ENCODE measurements at places on chromosomes 6 and 20. TPM values are rescaled to one million over a fixed set of nuclear protein-coding genes. Genes with fewer than 3 reads are reported as not detected.

- peak; percentile 80 for DNase-seq
Observed at GRCh38 chr20:57628047-57628961, 8.1 kb upstream of the ZBP1 start.

The PRPH2 gene
- total RNA-seq = 0.38 TPM

The BPIFB4 gene
- not detected for total RNA-seq

DNA sequence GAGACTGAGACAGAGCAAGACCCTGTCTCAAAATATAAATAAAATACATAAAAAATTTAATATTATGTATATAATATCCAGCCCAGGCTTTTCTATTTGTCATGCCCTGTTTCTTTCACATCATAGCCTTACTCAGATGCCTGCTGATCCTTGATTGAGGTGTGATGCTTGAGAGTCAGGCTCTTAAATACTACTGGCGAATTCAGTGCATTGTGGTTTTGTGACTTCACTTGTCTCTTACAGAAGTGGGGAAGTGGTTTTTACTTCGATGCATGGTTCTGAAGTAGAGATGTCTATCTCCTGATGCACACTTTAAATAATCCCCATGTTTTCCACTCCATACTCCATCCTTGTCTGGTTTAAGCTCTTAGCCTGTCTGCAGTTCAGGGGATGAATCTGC is 29.1 kb downstream of the ASXL1 start:
- DNase-seq = no peak

DNA sequence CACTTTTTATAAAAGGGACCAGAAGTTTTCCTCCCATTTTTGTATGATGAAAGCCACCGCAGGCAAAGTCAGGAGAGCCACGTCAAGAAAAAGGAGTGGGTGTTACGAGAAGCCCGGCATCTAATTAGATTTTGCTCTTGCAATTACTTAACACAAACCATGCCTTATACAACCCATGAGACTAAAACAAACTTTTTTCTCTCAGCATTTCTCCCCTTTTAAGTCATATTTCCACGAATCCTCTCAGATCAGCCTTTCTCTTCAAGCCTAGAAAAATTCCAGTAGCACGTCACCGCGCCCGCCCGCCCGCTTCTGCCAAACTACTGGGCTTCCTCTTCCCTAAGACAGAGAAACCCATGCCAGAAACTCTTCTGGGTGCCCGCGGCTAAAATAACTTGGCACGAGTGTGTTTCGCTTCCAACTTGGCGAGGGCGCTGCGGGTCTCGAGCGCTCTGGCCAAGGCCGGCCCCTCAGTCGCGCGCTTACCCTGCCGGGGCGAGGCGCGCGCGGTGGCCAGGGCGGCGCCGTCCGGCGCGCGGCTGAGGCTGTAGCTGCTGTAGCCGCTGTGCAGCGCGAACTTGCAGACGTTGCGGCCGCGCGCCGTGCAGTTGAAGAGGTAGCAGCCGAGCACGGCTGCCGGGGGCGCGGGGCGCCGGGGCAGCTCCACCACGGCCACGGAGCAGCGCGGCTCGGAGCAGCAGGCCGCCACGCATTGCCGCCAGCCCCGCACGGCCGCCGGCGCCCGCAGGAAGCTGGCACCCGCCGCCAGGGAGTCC is 1.0 kb downstream of the LRP11 start:
- DNase-seq = peak; percentile 75

The PRIM2 gene
- total RNA-seq = 17.1 TPM

DNA sequence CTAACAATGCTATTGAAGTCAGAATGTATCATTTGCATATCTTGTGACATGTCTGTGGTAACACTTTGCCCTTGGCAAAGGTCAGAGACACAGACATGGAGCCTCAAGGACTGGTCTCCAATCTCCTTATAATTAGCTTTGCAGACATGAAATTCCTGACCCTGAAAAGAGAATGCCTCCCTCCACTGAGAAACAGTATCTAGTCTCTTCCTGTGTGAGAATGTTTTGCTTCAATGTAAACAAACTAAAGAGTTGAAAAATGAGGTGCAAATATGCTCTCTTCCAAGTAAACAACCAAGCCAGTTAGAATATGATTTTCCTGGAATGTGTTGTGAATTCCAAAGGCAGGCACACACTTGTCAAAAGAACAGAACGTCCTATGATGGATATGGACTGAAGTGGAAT is 407.1 kb upstream of the MARCKS start:
- DNase-seq = no peak

DNA sequence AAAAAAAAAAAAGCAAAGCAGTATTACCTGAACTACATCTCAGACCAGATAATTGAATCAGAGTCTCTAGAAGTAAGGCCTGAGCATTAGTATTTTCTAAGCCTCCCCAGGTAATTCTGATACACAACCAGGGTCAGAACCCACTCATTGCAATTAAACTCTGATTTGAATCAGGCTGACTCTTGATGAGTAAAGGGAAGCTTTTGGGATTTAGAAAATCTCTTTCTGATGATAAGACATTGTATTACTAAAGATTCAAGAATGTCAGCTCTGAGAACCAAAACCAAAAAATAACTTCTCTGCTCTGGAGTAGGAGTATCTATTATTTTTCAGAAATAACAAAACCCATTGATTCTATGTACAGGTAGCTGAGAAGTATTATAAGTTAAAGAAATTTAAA is 100.1 kb upstream of the COL21A1 start:
- no peak for DNase-seq

DNA sequence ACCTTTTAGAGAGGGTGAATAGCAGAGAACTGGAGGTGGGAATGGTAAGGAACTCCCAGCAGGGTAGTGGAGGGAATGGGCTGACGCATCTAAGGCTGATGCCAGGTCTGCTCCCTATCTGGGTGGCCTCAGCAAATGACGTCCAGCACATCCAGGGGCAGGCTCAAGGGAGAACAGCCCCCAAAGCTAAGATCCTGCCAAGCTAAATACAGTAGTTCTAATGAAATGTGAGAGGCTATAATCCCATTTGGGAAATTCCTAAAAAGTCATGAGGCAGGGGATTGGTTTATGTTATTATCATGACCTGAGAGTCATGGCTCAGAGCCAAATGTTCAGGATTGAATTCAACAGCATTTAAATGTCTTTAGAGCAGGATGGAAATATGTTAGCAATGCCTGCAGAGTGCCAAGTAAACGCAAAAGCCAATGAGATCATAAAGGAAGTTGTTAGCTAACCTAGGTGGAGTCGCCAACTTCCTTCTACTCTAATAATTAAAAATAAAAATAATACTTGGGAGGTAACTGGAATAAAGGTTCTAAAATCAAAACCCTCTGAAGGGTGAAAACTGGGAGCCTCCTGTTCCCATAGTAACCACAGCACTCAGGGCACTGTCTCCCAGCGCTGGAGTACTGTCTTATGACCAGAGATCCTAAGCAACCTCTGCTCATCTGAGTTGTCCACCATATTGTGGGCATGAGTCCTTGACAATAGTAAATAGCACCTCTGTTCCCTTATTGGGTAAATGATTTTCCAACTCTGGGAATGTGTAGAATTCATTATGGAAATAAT is 34.8 kb downstream of the IYD start:
- DNase-seq = peak; percentile 95

- DNase-seq = no peak
Observed at GRCh38 chr6:148317051-148317450, 25.6 kb upstream of the SASH1 start.

The HLA-B gene
- 258 TPM for total RNA-seq

The STXBP5 gene
- 17.1 TPM for total RNA-seq

The BANF2 gene
- total RNA-seq = not detected

- no peak for DNase-seq
Observed at GRCh38 chr6:69915346-69915745, 49.0 kb downstream of the COL19A1 start.

The MMP24 gene
- 0.13 TPM for total RNA-seq

GRCh38 chr6:42783876-42784642 is 2.2 kb downstream of the BICRAL start:
- DNase-seq = peak; percentile 25

DNA sequence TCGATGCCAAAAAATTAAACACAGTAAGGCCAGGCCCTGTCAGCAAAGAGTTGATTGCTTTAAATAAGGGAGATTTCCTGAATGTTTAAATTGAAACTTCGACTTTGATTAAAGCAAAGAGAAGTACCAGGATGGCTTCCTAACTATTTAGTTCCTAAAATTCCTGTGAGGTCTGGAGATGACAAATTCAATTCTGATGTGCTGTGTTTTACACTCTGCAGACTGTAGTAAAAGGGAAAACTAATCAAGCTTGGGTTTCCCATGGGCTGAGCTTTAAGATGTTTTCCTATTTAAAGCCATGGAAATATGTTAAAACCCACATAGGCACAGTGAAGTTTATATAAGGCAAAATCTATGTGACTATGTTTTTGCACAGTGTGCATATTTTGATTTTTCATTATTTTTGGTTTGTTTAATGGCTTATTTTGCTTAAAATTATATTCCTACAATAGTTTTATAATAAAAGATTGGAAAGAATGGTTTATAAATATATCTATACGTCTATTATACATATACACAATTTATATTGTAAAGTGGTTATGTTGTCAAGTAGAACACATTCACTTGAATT is 198.5 kb upstream of the EYA4 start:
- no peak for DNase-seq

GRCh38 chr6:33983109-33983716 is 162.7 kb downstream of the GRM4 start:
- DNase-seq = peak; percentile 24

GRCh38 chr6:33199687-33200218 is 712 bp downstream of the RXRB start:
- no peak for DNase-seq

The ALDH8A1 gene
- total RNA-seq = 0.25 TPM

DNA sequence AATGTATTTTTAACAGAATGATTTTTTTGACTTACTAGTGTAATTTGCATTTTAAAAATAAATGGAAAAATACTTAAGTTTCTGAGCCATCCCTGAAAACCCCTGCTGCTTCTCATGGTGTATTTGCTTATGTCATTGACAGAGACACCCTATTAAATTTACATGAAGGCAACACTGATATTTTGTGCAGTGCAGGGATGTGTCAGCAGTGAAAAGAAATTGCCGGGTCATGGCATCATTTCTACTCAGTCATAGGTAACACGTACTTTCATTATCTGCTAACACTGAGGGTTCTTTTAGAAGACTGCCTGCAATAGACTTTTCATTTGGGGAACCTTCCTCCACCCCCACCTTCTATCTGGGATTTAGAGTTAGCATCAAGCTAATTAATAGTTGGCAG is 136.7 kb upstream of the RNF217 start:
- DNase-seq = no peak

DNA sequence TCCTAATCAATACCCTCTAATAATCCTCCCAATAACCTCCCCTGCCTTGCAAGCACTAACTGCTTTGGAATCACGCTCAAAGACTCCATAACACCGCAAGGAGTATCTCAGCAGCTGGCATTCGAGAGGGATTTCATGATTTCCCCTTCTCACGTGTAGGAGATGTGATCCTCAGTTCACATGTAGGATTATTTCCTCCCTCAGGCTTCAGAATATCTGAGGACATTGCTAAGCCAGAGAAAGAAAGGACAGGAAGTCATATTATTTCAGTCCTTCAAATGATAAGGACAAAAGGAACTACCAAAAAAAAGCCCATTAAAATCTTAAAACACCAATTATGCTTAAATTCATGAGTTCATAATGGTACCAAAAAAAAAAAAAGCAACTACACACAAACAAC is 122.9 kb downstream of the NFATC2 start:
- DNase-seq = no peak

The RXRB gene
- total RNA-seq = 18.7 TPM

The TRIM27 gene
- 39.2 TPM for total RNA-seq

GRCh38 chr6:89921197-89921596 is 26.9 kb downstream of the GJA10 start:
- no peak for DNase-seq

GRCh38 chr20:61861054-61861841 is 204.4 kb downstream of the TAF4 start:
- no peak for DNase-seq

- DNase-seq = no peak
Observed at GRCh38 chr6:148765898-148766808, 19.3 kb downstream of the UST start.

GRCh38 chr6:119024111-119024510 is 54.4 kb downstream of the FAM184A start:
- no peak for DNase-seq

The ACTL10 gene
- 1.4 TPM for total RNA-seq

GRCh38 chr6:89118931-89119330 is 1.1 kb upstream of the SRSF12 start:
- DNase-seq = no peak

- DNase-seq = no peak
Observed at GRCh38 chr6:34525431-34526175, 30.5 kb downstream of the SPDEF start.

DNA sequence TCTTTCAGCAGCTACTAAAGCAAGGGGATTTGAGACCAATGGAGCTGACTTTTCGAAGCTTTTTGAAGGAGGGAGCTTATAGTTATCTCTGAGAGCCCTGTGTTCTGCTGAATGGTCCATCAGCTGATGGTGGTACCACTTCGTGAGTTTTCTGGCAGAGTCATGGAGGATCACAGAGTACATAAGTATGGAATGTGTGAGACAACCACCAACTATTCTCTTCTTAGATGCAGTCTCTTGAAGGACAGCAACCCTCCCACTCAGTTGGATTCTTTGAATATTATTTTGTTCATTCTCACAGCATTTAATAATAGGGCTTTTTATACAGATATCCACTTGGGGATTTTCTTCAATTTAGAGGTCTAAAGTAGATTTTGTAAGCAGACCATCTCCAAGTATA is 75.3 kb downstream of the ELOVL2 start:
- no peak for DNase-seq

DNA sequence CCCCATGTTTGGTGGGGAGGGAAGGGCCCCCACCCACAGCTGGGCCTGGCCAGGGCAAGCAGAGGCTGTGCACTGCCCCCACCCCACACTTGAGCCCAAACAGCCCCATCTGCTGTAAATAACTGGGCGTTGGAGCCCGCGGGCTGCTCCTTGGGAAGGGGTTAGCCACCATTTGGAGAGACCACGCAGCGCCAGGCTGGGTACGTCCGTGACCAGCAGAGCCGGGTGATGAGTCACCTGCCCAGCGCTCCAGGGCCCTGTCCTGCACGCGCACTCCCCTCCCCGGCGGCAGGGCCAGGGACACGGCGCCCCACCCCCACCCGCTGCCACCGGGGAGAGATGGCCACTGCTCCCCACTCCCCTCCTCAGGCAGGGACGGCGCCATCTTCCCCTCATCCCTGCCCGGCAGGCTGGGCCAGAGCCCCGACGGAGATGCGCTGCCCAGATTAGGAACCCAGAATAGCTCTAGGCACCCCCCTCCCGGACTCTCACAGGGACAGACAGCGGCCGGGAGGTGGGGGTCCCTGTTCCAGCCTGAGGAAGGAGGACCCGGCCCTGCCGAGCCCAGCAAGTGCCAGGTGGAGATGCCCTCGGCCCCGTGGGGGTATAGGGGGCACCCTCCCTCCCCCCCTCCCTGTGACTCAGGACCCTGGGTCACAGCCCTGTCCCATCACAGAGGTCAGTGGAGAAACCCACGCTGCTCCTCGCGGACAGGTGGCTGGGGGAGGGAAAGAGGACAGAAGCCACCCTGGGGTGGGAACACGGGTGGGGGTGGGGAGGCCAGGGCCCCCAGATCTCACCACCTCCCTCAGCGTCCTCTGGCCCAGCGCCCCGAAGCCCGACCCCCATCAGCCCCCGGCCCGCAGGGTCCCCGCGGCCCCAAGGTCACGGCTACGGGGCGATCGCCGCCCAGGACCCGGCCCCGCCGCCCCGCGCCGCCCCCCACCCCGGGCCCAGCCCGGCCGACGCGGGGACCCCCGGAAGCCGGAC is 642 bp downstream of the EEF1A2 start:
- peak; percentile 48 for DNase-seq

GRCh38 chr6:28565823-28566526 is 40.3 kb downstream of the GPX5 start:
- no peak for DNase-seq

All from dermis microvascular lymphatic vessel endothelial cell (primary cell).